ENCODE measurements at places on chromosomes 1 and 21.

- no peak for DNase-seq
Measured at GRCh38 chr1:232432313-232432712, 197.6 kb downstream of the SIPA1L2 start.

GRCh38 chr1:178277793-178278530 lies 184.1 kb downstream of the RASAL2 start:
- no peak for DNase-seq

GRCh38 chr1:36091698-36092097 lies 3.0 kb downstream of the ADPRS start:
- no peak for DNase-seq

GRCh38 chr1:210571356-210572284 lies 242.9 kb downstream of the HHAT start:
- no peak for DNase-seq

GRCh38 chr1:203128431-203128715 lies 847 bp downstream of the ADORA1 start:
- DNase-seq, result no peak

GRCh38 chr1:186948535-186948934 lies 119.8 kb downstream of the PLA2G4A start:
- DNase-seq, result no peak

DNA sequence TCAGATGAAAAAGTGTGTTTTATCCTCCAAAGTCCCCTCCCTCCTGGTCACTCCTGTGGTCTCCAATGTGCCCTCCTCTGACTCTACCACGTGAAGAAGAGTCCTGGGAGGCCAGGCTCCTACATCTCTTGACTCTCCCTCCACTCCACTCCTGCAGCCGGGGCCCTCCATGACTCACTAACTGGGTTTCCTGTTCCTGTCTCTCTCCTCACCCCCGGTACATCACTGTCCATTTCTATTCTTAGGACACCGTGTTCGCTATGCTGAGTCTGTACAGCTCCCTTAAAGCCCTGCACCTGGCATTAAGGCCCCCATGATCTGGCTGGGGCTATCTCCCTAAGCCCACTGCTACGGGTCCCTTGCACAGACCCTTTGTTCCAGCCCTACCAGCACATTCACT lies 93.4 kb downstream of the BCAR3 start:
- no peak for DNase-seq

DNA sequence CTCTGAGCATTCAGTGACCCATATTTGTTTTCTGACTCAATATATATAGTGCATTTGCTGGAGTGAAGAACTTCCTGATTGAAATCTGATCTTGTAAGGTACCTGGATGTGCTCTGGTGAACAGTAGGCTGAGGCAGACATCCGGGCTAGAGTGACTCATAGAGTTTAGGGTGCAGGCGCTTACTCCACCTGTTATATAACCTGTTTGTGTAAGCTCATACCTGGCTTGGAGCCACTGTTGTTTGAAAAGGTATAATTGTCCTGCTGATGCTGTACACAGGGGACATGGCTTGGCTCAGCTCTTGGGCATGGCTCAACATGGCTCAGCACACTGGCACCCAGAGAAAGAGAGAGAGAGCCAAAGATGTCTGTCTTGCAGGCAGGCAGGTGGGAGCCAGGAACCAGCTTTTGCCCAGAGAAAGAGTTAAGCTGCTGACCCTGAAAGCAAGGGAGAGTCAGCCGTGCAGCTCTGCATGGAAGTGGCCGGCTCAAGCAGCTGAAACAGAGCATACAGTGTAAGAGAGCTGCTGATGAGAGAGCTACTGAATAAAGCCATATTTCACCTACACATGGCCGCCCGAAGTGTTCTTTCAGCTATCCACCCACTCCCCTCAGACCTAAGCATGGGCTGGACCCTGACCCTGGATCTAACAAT lies 43.2 kb downstream of the GJA5 start:
- no peak for DNase-seq
